ENCODE measurements at places on chromosomes 4 and X.

DNA sequence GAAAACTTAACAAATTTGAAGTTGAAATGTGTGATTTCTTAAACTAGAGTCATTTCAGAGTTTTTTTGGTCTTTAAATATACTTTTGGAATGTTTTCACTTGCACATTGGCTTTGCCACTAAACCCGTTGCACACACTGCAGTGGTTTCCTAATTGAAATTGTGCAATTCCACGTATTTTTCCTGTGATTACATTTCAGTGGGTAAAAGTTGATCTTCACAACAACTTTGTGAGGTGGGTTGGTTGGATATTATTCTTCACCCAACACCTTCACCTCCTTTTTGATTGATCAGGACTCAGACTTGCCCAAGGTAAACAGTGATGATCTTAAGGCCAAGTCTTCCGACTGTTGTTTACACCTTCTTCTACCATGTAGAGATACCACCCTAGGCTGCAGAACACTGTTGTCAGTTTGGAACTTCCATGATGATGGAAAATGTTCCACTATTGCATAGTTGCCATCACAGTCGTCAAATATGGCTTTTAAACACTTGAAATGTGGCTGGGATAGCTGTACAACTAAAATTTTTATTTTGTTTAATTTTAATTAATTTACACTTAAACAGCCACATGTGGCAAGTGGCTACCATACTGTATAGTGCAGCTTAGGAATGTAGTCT lies 13.7 kb downstream of the SEPTIN11 start:
- no peak for DNase-seq

DNA sequence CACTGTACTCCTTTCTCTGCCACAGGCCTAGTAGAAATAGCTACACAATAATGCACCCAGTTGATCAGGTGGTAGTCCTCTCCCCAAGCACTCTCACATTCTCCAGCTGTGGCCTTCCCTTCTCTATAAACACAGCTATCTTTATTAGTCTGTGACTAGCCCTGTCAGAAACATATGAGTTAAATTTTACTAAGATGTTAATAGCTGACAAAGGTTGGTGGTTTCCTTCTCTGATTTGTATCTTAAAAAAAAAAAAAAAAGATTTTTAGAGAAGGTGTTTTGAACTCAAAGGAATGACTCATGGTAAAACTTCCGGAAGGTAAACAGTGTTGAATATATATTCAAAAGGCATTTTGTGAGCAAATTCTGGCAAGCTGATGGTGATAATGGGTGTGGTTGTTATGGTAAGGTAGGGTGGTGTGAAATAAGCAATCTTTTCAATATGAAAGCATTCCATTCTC lies 327.4 kb downstream of the PPP3CA start:
- no peak for DNase-seq

GRCh38 chr4:4758681-4759080 lies 100.8 kb upstream of the MSX1 start:
- DNase-seq: no peak

DNA sequence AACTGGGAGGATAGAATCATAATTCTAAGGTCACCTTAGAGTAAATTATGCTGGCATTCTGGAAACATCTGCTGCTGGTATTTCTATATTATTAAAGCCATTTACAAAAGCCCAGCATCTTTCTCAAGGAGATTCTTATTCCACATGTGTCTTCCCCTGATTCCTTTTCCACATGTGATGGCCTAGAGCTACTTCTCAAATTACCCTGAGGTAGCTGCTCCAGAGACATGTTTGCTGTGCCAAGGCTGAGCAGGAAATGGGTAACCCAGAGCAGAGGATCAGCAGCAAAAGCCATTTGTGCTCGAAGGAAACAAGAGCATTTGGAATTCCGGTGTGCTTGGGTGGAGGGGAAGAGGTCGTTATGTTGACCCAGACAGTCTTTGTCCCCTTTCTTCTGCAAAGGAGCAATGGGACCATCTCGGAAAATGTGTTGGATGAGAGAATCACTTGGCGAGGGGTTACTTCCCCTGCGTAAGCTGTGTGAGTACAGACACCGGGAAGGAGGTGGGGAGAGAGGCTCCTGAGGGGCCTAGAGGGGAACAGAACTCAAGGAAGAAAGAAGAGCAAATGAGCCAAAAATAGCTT lies 24.6 kb downstream of the TSC22D3 start:
- DNase-seq: no peak

- no peak for DNase-seq
Observed at GRCh38 chrX:69388526-69388925, 115.6 kb upstream of the NALF2 start.

GRCh38 chr4:14977830-14978229 lies 24.5 kb upstream of the CPEB2 start:
- no peak for DNase-seq

GRCh38 chr4:115272185-115272584 lies 158.8 kb upstream of the NDST4 start:
- no peak for DNase-seq

DNA sequence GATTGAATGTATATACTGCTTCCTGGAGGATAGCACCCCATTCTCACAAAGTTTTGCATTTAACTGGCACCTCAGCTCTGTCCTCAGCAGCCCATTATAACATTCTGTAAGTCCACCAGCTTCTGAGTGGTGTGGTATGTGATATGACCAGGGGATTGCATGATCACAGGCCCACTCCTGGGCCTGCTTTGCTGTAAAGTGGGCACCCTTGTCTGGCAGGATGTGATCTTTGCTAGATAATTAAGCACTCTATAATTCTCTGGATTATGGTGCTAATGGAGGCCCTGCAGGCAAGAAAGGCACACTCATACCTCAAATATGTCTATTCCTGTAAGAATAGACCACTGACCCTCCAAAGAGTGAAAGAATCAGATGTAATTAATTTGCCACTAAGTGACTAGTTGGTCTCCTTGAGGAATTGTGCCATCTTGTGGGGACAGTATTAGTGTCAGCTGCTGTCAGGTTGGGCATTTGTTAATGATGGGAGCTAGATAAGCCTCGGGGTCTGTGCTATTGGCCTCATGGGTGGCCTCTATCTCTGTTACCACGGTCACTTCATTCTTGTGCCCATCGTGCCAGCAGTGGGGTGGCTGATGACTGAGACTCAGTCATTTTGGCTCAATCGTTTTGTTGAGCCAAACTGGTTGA lies 2.2 kb upstream of the CFI start:
- DNase-seq: no peak

GRCh38 chr4:147039976-147040575 lies 94.4 kb upstream of the TTC29 start:
- no peak for DNase-seq

DNA sequence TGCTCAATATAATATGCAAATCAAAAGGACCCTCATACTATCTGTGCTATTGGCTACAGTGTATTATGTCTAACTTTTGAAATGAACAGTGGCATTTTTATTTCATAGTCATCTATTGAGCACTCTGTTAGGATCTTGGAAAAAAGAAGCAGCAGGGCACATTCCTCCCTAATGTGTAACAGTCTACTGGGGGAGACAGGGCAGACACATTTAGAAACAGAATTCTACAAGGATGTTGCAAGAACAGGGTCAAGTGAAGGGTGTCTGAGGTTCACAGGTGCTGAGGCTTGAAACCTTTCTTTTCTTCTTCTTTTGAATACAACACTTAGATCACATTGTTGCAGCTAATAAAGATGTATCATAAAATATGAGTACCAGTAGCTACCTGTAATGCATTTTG lies 129.7 kb upstream of the SLC4A4 start:
- no peak for DNase-seq

DNA sequence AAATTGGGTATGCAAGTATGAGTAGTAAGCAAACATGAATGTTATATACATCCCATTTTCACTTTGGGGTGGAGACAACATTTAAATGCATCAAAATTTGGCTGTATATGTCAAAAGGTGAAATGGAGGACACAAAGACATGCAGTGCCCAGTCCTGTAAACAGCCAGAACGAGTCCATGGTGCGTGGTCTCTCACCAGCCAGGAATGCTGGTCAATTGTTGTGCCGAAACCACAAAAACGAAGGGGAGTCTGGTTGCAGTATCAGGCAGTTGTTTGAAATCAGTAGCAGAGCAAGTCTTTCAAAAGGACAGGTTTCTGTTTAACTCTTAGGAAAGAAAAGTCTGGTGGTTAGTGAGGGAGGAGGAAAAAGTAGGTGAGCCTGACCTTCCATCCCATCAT lies 22.3 kb upstream of the RNF150 start:
- no peak for DNase-seq

DNA sequence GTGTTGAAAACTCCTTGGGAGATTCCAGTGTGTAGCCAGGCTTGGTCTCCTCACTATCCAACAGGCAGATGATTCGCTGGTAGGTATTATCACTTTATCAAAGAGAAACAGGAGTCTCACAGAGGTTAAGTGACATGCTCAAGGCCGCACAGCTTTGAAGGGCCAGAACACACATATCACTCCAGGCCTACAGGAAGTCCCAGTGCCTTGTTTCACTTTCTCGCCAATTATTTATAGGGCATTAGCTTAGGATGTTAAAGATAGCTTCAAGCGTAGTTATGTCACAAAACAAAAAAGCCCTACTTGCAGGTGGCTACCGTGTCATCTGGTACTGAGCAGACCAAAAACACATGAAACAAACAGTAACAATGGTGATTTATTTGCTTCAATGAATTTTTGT lies 13.2 kb downstream of the ATP8A1 start:
- no peak for DNase-seq

DNA sequence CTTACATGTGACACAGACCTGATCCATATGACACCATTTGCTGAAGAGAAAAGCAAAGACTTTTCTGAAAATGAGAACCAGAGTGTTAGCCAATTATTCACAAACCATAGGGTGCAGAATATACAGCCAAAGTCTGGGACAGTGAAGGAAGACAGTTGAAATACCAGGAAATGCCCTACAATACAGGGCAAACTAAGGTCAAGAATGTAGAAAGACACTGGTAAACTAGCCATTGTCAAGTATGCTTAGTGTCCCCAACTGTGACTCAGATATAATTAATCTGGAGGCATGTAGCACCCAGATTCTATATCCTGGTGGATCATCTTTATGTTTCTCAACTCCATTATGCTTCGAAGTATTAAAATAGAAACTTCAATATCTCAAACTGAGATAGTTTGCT lies 200.9 kb upstream of the FSTL5 start:
- no peak for DNase-seq

GRCh38 chr4:38023347-38024205 lies 63.4 kb downstream of the PTTG2 start:
- no peak for DNase-seq

DNA sequence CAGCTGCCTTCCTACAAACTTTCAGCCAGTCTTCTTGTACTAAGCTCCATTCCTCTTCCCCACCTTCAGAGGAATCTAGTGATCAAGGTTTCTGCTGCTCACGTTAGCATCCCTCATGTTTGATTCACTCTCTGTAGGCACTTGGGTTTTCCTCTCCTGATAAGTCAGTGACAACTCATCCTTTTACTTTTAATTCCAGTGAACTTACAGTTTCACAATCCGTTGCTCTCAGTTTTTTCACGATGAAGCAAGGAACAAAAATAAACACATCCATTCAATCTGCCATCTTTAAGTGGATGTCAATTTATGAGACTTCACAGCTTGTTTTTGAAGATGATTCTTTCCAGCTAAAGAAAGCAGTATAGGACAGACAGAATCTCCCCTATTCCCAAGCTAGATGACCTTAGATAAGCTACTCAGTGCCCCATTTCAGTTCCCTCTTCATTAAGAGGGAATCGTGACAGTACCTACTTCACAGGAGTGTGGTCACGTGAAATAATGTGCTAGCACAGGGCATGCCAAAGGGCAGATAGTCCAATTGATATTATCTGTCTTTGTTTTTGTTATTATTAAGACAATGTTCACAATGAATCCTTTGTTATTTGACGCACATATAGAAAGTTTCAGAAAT lies 234.3 kb downstream of the PALLD start:
- no peak for DNase-seq

GRCh38 chr4:99606716-99607115 lies 32.1 kb downstream of the MTTP start:
- no peak for DNase-seq

DNA sequence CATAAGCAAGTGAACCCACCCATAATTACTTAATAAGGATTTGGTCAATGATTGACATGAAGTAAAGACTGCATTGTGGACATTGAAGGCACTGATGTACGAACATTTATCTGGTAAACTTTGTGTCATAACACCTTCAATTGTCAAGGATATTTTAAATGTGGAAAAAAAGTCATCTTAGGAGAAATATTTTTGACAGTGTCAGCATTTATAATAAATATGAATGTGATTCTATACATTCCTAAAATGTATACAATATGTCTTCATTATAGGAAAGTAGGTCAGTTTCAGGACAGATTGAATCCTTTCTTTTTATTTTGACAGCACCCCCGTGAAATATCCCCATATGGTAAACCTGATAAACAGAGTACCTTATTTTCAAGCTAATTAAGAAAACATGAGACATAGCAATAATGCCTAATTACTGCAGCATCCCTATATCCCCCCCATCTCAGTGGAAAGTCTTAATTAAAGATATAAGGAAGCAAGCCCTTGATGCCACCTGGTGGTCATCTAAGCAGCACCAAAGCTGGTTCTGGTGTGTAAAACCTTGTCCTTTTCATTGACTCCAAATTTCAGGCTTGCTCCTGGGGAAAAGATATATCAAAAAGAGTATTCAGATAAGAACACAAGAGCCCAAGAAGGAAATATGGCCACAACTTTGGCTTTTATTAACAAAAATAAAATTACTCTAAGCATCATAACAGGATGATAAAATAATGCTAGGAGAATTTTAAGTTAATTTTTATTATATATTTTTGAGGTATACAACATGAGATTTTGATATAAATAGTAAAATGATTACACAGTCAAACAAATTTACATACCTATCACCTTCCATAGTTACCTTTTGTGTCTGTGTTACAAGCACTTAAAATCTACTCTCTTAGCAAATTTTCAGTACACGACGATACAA lies 379.7 kb downstream of the TLL1 start:
- DNase-seq: no peak

GRCh38 chr4:67134616-67135015 lies 410.7 kb downstream of the CENPC start:
- DNase-seq: no peak

GRCh38 chrX:96449191-96449590 lies 235.5 kb upstream of the DIAPH2 start:
- DNase-seq: no peak

DNA sequence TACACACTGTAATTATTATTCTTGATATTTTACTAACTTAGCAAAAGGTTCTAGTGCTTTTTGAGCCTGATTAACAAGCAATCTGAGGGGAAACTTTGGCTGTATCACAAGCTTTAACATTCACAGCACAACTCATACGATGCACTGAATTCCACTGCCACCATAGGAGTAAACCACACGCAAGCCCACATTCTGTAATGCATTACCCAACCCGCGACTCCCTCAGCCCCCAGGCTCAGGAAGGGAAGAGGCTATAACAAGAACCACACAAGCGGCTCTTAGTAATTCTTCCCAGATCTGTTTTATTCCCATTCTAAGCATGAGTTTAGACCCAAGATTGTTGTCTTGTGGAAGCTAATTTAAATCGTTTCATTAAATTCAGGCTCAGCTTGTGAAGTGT lies 138.5 kb upstream of the TBL1X start:
- DNase-seq: no peak

- no peak for DNase-seq
Observed at GRCh38 chr4:114349543-114350175, 248.9 kb upstream of the UGT8 start.

GRCh38 chr4:174593701-174594100 lies 71.4 kb upstream of the HPGD start:
- no peak for DNase-seq
